A549 treated with GW870086 at 1 μM for 4 hours (cell line): ENCODE measurements at places on chromosomes 6 and 20. TPM values are rescaled to one million over a fixed set of nuclear protein-coding genes. Genes with fewer than 3 reads are reported as not detected.

Gene ADGRF1
- 0.08 TPM in 1 of 5 replicates, not detected in the others for total RNA-seq

Gene TP53INP2
- total RNA-seq: 6.8 to 8.8 TPM (median 7.3 TPM) in 5 replicates

Gene GSTA1
- total RNA-seq: not detected in 5 replicates

Gene CDH26
- total RNA-seq: 0.10 to 0.23 TPM (median 0.15 TPM) in 4 of 5 replicates, not detected in the other

Gene SF3B5
- total RNA-seq: 196 to 235 TPM (median 214 TPM) in 5 replicates
